ENCODE measurements at places on chromosomes 12 and 14. TPM values are rescaled to one million over a fixed set of nuclear protein-coding genes. Genes with fewer than 3 reads are reported as not detected.

GRCh38 chr14:58598804-58599525 lies 38.8 kb upstream of the DACT1 start:
- no peak for DNase-seq

DNA sequence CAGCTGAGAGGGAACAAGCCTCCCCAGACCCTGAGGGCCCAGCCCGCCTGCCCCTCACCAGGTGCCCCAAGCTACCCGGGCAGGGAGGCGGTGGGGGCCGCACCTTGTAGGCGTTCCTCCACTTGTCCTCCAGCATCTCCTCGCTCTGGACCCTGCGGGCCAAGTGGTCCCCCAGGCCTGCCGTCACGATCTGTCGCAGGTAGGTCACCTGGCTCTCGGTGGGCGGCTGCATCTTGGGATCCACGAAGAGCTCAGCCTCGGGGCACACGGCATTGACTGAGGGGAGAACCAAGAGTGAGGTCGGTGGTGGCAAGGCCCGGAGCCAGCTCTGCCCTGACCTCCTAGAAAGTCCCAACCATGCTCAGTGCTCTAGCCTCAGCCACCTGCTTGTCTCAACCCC lies 36.6 kb downstream of the DHX37 start:
- DNase-seq = no peak

LRRC10 gene
- polyA plus RNA-seq = 0.05 TPM

REP15 gene
- 0.90 TPM for polyA plus RNA-seq

FSCB gene
- polyA plus RNA-seq = not detected

- no peak for DNase-seq
Observed at GRCh38 chr12:42086031-42086430, 58.6 kb downstream of the GXYLT1 start.

DNA sequence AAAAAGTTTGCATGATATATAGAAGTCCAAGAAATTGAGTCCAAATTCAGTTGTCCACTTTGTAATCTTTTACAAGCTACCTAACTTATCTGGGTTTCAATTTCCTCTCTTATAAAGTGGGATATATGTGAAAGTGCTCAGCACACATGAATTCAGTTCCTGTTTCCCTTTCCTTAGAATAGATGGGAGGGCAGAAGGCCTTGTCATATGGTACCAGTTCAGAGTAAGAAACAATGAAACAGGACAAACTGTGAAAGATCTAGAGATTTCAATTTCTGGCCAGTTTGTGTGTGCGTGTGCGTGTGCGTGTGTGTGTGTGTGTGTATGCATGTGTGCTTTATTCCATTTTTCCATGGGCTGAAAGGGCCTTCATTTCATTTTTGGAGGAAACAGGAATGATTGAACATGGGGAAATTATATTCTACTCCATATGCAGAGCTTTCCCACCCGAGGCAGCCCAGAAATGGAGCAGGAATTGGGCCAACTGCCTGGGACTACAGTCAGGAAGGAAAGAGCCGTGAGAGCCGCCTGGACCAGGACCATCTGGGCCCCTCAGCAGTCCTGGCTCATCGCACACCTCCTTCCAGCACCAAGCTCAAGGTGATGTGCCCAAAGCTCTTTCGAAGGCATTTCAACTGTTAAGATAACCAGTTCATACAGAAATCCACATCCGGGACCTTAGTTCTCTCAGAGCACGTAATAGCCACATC lies 183.2 kb downstream of the EPS8 start:
- DNase-seq = no peak

FLRT2 gene
- polyA plus RNA-seq = 87.7 TPM

- peak; percentile 48 for DNase-seq
Observed at GRCh38 chr14:58428118-58428683, 682 bp downstream of the KIAA0586 start.

- DNase-seq = no peak
Observed at GRCh38 chr12:24500831-24501230, 448.1 kb downstream of the BCAT1 start.

TRIM9 gene
- 1.6 TPM for polyA plus RNA-seq

GRCh38 chr14:100901391-100902183 lies 1.9 kb downstream of the RTL1 start:
- DNase-seq = no peak

GRCh38 chr12:11657511-11657910 lies 8.0 kb downstream of the ETV6 start:
- DNase-seq = no peak

DNA sequence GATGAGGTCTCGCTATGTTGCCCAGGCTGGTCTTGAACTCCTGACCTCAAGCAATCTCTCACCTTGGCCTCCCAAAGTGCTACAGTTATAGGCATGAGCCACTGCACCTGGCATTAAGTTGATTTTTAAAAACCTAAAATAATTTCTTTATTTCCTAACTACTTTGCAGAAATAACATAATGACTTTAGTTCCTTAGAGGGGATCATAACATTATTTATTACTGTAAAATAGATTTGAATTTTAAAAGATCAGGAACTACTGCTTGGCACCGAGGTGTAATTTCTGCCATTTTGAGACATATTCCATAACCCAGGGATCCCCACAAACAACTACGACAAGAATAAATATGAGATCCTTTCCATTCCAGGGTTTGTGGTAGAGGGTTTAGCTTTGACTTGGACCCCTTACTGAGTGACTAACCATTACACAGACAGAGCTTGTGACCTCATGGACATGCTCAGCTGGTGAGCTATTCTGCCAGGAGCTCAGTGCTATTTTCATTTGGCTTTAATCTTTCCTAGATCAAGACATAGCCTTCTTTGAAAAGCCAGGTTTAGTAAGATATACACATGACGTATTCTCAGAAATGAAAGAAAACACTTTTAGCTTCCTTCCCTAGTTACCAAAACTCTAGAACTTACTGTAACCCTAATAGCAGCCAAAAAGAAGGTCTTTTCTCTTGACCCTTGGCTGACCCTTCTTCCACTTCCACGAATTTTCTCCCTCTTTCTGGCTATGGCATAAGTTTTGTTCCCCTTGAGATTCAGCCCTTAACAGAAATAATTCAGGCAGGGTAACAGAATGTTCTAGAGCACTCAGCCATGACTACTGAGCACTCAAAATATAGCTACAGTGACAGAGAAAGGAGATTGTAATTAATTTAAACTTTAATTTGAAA lies 75.1 kb upstream of the NUDT4 start:
- no peak for DNase-seq

CYP46A1 gene
- 4.7 TPM for polyA plus RNA-seq

AQP6 gene
- polyA plus RNA-seq = 0.14 TPM

DNA sequence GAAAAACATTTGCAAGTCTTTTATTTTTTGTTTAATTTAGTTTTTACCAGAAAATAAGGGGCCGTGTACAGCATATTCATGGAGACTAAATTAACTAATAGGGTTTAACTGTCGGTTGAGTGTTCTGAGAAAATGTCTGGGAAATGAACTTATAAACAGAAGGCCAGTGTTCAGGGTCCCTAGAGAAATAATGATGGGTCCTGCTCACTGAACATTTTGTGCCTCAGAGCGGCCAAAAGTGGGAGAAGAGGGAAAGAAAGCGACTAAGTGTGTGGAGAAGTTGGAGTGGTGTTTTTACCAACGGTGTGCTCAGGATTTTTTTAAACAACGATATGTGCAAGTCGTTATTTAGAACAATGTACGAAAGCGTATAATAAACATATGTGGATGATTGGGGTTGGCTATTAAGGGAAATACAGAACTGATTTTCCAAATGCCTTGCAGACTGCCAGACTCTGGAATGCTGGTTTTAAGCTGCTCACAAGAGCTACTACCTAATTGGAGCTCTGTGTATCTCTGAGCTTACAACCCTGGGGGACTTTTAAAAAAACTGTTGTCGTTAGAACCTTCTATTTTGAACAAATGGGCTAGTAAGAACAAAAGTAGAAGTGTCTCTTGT lies 166.7 kb downstream of the SLC38A4 start:
- DNase-seq = no peak

DNA sequence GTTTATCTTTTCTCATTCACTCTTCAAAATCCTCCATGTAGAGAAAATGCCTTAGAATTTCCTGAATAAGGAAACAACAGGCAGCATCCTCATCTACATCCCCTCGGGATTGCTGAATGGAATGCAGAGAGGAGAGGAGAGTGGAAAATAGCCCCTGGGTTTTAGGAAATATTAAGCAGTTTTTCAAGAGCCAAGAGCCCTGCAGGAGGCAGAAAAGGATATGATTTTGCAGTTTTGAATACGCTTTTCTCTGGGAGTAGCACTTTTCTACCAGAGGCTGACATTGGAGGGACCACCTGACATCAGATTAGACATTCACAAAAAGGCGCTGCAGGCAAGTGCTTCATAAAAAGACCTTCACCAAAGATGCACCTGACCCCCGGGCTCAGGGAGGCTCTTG lies 362.2 kb upstream of the SFSWAP start:
- DNase-seq = peak; percentile 28

GARIN6 gene
- polyA plus RNA-seq = not detected

DNA sequence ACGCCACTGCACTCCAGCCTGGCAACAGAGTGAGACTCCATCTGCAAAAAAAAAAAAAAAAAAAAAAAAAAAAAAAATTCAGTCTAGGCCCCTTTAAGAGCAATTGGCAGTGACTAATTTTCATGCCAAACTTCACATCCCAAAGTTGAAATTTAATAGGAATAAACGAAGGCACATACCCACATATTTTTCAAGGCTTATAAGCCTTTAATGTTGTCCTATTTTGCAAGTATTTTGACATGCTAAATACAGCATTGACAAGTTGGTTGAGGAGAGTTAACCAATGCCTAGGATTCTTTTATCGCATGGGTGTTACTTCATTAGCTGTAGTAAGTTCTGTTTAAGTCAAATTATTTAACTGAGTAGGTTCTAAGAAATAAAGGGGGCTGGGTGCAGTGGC lies 23.5 kb upstream of the HIP1R start:
- no peak for DNase-seq

SERPINA12 gene
- not detected for polyA plus RNA-seq

KLRC2 gene
- not detected for polyA plus RNA-seq

GLT1D1 gene
- 1.6 TPM for polyA plus RNA-seq

DNA sequence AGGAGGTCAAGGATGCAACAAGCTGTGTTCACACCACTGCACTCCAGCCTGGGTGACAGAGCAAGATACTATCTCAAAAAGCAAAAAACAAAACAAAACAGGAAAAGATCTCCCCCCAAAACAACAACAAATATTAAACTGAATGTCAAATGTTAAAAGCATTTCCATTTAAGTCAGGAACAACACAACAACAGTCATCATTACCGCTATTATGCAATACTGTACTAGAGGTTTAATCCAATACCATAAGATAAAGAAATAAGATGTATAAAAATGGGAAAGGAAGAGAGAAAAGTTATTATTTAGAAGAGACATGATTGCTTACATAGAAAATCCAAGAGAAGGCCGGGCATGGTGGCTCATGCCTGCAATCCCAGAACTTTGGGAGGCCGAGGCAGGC lies 36.6 kb downstream of the FERMT2 start:
- no peak for DNase-seq

DNA sequence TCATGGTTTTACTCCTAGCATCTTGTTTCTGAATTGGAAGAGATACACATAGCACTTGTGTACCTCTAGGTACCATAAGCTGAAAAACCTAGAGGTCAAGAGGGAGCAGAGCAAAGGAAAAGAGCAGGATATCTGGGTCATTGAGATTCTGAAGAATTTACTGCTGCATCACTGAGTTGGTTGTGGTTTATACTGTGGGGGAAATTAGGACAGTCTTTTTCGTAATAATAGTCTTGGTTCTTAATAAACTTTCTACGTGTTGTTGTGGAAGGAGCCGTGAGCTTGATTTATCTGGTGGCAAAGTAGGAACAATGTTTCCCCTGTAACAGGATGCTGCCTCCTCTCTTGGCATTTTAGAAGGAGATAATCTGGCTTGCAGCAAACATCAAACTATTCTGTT lies 80.2 kb downstream of the SLC4A8 start:
- no peak for DNase-seq

GRCh38 chr12:21221778-21222177 lies 90.8 kb downstream of the SLCO1B1 start:
- no peak for DNase-seq

CEP83 gene
- polyA plus RNA-seq = 13.5 TPM

DNA sequence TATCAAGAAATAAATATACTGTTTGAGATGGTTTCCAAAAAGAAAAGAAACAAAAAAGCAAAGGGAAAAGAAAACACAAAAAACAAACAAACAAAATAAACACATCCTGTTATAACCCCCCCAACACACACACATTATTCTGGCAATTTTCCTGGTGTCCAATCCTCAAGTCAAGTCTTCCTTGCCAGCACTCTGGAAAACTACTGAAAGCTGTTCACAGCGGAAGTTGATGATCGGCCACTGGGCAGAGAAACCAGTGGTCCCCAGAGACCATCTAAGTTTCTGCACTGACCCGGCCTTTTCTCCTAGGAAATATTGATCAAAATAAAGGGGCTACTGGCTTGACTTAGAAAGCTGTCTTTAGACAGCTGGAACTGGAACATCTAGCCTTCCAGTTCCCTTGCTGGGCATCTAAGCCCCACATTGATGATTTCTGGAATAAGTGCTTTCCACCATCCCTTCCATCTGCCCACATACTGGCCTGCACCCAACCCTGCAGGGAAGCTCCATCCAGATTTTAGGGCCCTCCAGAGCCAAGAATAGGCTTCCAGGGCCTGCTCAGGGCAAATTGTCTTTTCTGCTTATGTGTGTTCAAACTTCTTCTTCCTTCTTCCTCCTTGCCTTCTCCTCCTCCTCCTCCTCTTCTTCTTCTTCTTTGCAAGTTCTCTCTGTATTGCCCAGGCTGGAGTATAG lies 11.6 kb upstream of the PPP1CC start:
- DNase-seq = no peak

TEAD4 gene
- polyA plus RNA-seq = 99.9 TPM

DNA sequence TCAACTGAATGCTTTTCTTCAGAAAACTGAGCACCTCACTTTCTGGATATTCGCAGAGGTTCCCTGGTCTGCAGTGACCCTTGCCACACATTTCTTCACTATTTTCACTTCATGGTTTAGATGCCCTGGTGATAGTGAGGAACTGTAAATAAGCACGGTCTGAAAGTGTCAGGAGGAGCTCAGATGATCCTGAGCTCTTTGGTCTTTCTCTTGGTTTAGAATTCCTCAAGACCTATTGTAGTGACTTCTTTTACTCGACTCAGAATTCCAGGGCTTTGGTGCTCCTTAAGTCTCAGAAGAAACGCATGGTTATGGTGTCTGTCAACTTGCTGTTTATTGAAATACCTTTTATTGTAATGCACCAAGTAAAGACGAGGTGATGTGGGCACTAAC lies 84.0 kb downstream of the SAMD4A start:
- no peak for DNase-seq

- no peak for DNase-seq
Observed at GRCh38 chr12:95577820-95578219, 26.5 kb upstream of the USP44 start.

DNA sequence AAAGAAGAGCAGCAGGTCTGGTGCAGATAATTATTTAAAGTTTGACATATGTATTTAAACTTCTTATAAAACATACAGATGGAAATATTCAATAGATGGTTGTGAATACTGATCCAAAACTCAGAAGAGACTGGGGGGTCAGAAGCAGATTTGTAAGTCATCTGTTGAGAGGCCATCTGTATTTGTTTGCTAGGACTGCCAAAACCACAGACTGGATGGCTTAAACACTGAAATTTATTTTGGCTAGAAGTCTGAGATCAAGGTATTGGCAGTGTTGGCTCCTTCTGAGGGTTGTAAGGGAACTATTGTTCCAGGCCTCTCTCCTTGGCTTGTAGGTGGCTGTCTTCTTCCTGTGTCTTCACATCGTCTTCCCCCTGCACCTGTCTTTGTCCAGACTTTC lies 153.9 kb downstream of the LRRK2 start:
- DNase-seq = no peak

GPR132 gene
- polyA plus RNA-seq = 1.1 TPM

HEATR5A gene
- 12.6 TPM for polyA plus RNA-seq

- no peak for DNase-seq
Observed at GRCh38 chr12:21543151-21543550, 17.1 kb downstream of the SPX start.

GRCh38 chr12:39763890-39764169 lies 144.2 kb upstream of the ABCD2 start:
- no peak for DNase-seq

GRCh38 chr12:84913129-84913515 lies 523 bp upstream of the SLC6A15 start:
- no peak for DNase-seq

All from forelimb muscle (tissue), 1 donor.